ENCODE measurements at places on chromosomes 7 and 10.

DNA sequence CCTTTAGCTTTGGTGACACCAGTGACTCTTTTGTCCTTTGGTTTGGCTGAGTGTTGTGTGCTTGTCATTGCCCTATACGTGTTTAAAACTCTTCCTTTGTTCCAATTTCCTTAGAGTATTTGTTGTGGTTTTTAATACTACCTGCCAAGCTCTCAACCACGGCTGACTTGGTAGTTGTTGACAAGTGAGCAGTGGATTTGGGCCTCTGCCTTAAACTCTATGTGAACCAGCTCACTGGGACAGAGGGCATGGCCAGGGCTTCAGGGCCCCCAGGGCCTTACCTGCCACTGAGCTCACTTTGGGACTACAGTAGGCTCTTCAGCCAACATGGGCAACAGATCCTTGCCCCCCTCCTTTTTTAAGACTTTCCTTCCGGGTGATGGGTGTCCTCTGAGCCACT is 9.6 kb upstream of the DMBT1 start:
- no peak for DNase-seq

GRCh38 chr10:28722065-28722803 is 44.9 kb downstream of the BAMBI start:
- no peak for DNase-seq

DNA sequence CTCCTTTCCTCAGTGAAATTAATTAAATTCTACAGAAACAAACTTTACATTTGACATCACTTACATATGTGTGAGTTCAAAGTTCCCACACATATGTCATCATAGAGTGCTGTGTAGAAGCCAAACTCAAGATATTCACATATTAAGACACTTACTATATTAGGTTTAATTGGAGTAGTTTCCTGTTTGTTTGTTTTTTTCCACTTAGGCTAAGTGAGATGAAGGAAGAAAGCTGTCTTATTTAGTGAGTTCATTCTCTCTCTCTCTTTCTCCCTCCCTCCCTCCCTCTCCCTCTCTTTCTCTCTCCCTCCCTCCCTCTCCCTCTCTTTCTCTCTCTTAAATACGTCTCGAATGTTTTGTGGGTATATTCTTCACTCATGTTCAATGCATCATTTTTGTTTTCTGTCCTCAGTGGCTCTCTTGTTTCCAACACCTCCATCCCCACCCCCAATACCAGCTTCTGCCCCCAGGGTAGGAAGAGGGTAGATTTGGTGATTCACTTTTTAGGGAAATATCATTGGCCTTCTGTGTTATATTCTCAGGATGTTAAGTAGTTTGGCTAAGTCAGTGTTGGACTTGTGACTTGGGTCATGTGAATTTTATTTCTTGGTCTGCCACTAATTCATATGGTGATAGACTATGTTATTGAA is 262.0 kb downstream of the FRMD4A start:
- DNase-seq, result no peak

- DNase-seq, result no peak
Observed at GRCh38 chr7:134196439-134196838, 69.3 kb downstream of the LRGUK start.

GRCh38 chr10:116779076-116779687 is 36.8 kb upstream of the HSPA12A start:
- no peak for DNase-seq

- no peak for DNase-seq
Observed at GRCh38 chr7:70563960-70564359, 568.0 kb upstream of the GALNT17 start.

GRCh38 chr7:13912715-13913278 is 76.7 kb downstream of the ETV1 start:
- DNase-seq, result no peak
